ENCODE measurements at places on chromosomes 13 and 19.

DNA sequence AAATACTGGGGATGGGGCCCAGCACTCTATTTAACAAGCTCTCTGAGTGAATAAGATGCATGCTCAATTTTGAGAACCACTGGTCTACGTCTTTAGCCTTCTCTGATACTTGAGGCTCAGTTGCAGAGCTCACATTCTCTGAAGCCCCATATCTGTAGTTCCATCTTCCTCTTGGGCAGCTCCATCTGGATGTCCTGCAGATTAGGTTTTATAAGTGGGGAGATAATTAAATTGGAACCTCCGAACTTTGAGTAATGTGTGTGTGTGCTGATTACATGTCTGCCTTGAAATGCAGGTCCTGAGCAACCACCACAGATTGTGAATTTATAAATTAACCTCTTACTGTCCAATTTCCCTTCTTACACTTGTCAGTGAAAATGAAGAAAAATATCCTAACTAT, 7.2 kb upstream of the RASL11A start:
- peaks cover 38% of the 10 kb centered on the region for H3K36me3 ChIP-seq
- no peak overlapping the region for H3K27ac ChIP-seq
- H3K4me3 ChIP-seq: no peak overlapping the region
- H3K4me1 ChIP-seq: no peaks in the 10 kb centered on the region

DNA sequence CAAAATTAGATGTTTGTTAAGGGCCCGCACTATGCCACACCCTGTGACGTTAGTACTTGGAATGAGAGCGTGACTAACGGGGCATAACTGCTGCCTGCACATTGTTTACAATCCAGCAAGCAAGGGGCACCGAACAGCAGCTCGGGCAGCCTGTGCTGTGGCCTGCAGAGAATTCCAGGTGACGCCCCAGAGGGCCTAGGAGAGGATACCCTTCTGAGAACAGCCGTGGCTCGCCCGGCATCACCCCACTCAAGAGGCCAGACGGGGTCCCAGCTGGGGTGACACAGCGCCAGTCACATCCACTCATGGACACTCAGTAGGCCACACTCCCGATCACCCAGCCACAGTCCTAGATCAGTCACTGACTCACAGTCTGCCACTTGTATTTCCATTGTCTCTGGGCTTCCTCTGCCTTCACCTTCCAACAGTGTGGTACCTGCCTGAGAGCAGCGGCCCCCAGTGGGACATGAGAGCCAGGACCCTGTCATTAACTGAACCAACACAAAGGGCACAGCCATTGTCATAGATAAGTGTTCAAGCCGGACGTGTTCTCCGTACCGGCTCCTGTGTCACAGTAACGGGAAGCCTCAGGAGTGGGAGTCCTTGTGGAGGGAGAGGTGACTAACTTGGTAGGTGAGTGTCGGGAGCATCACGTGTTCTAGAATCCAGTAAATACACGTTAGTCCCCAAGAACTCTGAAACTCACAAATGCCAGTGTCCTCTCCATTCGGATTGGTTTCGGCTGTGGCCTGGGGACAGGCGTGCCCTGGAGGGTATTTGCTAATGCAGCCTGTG, 7.5 kb downstream of the ZNF331 start:
- DNase-seq: no peak
- no peak overlapping the region for H3K27ac ChIP-seq
- peaks cover 24% of the 10 kb centered on the region for H3K36me3 ChIP-seq
- H3K27me3 ChIP-seq: no peaks in the 10 kb centered on the region
- H3K4me3 ChIP-seq: no peak overlapping the region

- H3K27me3 ChIP-seq: peaks cover 8% of the 10 kb centered on the region
- H3K27ac ChIP-seq: no peak overlapping the region
- no peak for DNase-seq
- H3K36me3 ChIP-seq: no peaks in the 10 kb centered on the region
- no peak overlapping the region for H3K4me3 ChIP-seq
These were observed 38.7 kb upstream of the KLF2 start for GRCh38 chr19:16285769-16286498.

DNA sequence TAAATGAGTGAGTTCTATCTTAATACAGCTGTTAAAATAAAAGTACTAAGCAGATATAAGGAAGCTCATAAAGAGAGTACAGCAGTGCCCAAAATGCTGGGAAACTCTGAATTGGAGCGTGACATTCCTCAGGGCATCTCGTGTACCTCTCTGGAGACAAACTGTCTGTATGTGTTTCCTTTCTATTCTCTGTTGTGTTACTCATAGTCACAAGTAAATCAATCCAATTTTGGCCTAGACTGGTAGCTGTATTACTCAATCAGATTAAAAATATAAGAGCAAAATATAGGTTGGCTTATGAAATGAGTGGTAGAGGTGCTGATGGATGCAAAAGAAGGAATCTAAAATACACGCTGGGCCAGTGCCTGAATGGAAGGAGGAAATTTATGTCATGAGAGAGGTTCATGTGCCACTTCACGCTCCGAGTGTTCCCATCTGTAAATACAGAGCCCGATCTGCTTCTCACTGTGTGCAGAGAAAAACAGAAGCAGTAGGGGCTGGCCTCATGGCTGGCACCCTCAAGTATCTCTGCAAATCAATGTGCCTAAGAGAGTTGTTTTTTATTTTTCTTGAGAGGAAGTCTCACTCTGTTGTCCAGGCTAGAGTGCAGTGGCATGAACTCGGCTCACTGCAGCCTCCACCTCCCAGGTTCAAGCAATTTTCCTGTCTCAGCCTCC, 58.7 kb upstream of the RGCC start:
- H3K27ac ChIP-seq: no peak overlapping the region
- DNase-seq: no peak
- no peaks in the 10 kb centered on the region for H3K36me3 ChIP-seq
- no peaks in the 10 kb centered on the region for H3K4me1 ChIP-seq

GRCh38 chr13:41645331-41645730, 188.0 kb downstream of the RGCC start:
- no peak overlapping the region for H3K27ac ChIP-seq
- no peaks in the 10 kb centered on the region for H3K27me3 ChIP-seq
- H3K36me3 ChIP-seq: no peaks in the 10 kb centered on the region

DNA sequence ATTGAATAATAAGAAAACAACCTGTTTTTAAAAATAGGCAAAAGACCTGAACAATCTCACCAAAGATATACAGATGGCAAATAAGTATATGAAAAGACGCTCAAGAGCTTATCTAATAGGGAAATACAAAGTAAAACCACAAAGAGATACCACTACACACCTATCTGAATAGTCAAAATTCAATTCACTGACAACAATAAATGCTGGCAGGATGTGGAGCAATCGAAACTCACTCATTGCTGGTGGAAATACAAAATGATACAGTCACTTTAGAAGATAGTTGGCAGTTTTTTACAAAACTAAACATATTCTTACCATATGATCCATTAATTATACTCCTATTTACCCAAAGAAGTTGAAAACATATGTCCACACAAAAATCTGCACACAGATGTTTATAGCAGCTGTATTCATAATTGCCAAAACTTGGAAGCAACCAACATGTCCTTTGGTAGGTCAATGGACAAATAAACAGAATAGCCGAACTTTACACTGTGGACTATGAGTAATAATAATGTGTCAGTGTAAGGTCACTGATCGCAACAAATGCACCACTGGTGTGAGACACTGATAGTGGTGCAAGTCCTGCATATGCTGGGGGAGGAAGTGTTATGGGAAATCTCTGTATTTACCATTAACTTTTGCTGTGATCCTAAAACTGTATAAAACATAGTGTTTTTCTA, 20.8 kb downstream of the ZC3H13 start:
- peaks cover 23% of the 10 kb centered on the region for H3K36me3 ChIP-seq
- no peak for DNase-seq
- H3K4me1 ChIP-seq: no peaks in the 10 kb centered on the region

- no peaks in the 10 kb centered on the region for H3K36me3 ChIP-seq
- no peak for DNase-seq
- no peaks in the 10 kb centered on the region for H3K4me1 ChIP-seq
- H3K27ac ChIP-seq: no peak overlapping the region
These were observed 55.2 kb upstream of the CACNA1A start for GRCh38 chr19:13561461-13561860.

DNA sequence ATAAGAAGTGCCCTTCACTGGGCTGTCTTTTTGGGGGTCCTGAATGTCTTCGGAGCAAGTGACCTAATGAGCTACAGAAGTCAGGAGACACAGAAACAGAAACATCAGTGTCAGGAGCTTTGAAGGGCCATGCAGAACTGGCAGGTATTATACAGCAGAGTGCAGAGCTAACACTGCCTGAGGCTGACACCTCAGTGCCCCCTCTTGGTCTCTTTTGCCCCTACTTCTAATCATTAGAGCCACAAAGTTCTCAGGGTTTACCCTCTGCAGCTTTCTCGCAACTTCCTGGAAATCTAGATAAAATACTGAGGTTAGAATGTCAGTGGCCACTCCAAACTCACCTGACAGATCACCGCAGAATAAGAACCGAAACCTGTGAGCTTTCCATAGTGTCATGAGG, 172.7 kb downstream of the B3GLCT start:
- no peaks in the 10 kb centered on the region for H3K36me3 ChIP-seq
- no peak overlapping the region for H3K27ac ChIP-seq
- no peak overlapping the region for H3K4me3 ChIP-seq
- H3K27me3 ChIP-seq: peaks cover 13% of the 10 kb centered on the region
- no peaks in the 10 kb centered on the region for H3K4me1 ChIP-seq

- no peak for DNase-seq
- no peaks in the 10 kb centered on the region for H3K27me3 ChIP-seq
- H3K27ac ChIP-seq: no peak overlapping the region
- H3K36me3 ChIP-seq: no peaks in the 10 kb centered on the region
- no peak overlapping the region for H3K4me3 ChIP-seq
These were observed 29.7 kb upstream of the FREM2 start for GRCh38 chr13:38657191-38657590.

DNA sequence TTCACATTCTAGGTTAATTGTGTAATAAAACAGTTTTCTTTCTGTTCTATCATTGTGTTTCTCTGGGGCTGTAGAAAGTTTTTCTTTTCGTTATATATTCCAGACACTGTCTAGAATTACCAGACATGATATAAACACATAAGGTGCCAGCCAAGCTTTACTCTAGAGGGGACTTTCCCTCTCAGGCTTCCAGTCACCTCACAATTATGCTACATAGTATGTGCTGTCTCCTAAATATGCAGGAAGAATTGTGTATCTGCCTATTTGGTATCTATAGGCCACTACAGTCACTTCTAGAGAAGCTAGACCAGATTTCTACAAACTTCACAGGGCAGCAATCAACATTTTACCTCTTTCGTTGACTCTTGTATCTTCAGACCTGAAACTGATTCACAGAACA, 14.6 kb downstream of the ZNF257 start:
- H3K36me3 ChIP-seq: no peaks in the 10 kb centered on the region
- no peak for DNase-seq

DNA sequence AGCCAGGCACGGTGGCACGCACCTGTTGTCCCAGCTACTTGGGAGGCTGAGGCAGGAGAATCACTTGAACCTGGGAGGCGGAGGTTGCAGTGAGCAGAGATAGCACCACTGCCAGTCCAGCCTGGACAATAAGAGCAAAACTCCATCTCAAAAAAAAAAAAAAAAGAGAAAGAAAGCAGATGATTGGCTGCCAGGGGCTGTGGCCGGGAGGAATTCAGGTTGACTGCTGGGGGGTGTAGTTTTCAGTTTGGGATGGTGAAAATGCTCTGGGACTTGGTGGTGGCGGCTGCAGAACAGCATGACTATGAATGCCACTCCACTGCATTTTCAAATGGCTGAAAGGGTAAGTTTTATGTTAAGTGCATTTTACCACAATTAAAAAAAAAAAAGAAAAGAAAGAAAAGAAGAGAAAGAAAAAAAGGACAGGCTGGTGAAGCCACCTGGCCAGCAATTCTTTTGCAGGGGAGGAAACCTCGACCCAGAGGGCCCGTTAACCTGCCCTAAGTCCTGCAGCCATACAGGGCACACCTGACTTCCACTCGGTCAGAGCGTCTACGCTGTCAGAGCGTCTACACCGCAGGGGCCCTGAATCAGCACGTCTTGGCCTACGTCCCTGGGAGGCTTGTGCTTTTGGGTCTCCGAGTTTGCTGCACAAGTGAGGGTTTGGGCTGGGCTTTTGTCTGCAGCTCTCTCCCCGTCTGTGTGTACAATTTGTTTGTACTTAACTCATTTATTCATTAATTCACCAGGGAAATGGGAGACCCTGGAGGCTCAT, 3.6 kb downstream of the ISOC2 start:
- no peak overlapping the region for H3K4me3 ChIP-seq
- DNase-seq: no peak
- peaks cover 35% of the 10 kb centered on the region for H3K4me1 ChIP-seq
- no peak overlapping the region for H3K27ac ChIP-seq

GRCh38 chr19:6092329-6093286, 17.7 kb downstream of the RFX2 start:
- no peak for DNase-seq
- H3K4me1 ChIP-seq: peaks cover 12% of the 10 kb centered on the region
- no peaks in the 10 kb centered on the region for H3K36me3 ChIP-seq
- no peak overlapping the region for H3K4me3 ChIP-seq

DNA sequence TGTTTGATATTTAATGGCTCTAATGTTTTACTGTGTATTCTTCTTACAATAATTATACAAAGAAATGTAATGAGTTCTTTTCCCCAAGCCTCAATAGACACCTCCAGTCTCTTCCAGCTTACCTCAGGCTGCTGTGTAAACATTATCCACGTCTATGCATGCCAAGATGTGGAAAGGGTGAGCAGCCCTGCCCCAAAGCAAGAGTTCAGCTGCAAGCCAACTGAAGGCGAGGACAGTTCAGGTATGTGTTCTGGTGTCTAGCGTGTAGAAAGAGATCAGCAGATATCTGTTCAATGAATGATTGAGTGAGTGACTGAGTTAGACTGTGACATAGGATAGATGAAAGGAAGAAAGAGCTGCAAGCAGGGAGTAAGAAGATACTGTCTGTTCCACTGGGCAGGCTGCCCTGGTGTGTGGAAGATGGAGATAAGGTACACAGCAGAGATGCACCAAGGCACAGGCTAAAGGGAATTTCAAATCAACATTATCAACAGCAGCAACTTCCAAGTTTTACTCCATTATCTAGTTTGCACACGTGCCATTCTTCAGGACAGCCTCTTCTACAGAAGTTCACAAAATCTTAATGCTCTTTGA, 66.0 kb downstream of the LATS2 start:
- no peak overlapping the region for H3K4me3 ChIP-seq
- no peak overlapping the region for H3K27ac ChIP-seq
- H3K27me3 ChIP-seq: peaks cover 3% of the 10 kb centered on the region
- no peak for DNase-seq

- H3K36me3 ChIP-seq: no peaks in the 10 kb centered on the region
- no peak overlapping the region for H3K4me3 ChIP-seq
- no peaks in the 10 kb centered on the region for H3K4me1 ChIP-seq
- no peak overlapping the region for H3K27ac ChIP-seq
- no peaks in the 10 kb centered on the region for H3K27me3 ChIP-seq
- no peak for DNase-seq
These were observed 332.6 kb upstream of the TMTC4 start for GRCh38 chr13:101007245-101007644.

DNA sequence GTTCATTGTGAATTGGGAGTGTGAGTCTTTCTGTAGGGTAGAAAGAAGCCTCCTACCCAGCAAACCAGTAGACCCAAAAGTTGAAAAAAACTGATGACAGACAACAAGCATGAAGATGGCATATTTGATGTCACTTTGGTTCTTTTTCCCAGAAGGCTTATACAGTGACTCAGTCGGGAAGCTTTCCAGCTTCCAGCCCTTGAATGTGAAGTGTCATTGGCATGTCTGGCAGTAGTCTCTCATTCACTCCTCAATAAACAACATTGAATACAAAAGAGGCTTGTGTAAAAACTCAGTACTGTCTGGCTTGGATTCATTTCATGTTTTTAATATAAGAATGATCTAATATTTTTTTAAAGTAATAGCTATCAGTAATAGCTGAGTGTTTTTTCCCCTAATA, 68.7 kb downstream of the IPO5 start:
- H3K4me3 ChIP-seq: no peak overlapping the region
- peaks cover 71% of the 10 kb centered on the region for H3K36me3 ChIP-seq
- no peak for DNase-seq
- H3K27ac ChIP-seq: no peak overlapping the region
- no peaks in the 10 kb centered on the region for H3K27me3 ChIP-seq

All from DND-41 (cell line).